Liver (tissue), 10 donors: ENCODE measurements at places on chromosomes 3 and 15.

DNA sequence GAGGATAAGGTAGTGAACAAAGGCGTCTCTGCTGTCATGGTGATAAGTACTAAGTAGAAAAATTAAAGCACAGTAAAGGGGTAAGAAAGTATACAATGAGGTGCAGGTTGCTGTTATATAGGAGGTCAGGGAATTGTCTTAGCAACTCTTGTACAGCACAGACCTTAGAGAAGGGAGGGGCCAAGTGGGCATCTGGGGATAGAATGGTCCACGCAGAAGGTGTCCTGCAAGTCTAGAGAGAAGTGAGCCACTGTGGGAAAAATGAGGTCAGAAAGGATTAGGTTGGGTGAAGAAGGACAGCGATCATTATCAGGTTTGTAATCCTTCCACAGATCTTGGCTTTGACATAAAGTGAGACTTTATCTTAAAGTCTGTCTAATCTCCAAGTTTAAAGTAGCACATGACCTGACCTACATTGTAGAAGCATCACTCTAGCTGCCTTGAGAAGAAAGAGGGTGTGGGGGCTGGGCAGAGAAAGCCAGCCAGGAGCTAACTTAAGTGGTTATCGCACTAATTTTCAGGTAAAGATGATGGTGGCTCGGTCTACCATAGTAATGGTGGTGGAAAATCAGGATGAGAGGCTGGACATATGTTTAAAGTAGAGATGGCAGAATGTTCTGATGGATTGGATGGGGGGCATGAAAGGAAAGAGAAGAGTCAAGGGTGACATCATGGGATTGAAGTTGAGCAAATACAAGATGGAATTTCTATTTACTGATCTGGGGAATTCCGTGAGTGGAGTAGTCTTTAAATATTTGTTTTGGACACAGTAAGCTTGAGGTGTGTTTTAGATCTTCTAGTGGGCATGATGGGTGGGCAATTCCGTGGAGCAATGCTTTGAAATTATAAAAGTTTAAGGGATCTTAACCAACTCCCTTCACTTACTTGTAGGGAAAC is 919.2 kb downstream of the ROBO1 start:
- no peak for DNase-seq

GRCh38 chr15:29968099-29968894 is 114.5 kb upstream of the GOLGA8J start:
- DNase-seq = no peak

GRCh38 chr15:83999396-84000135 is 236.0 kb upstream of the GOLGA6L4 start:
- no peak for DNase-seq

DNA sequence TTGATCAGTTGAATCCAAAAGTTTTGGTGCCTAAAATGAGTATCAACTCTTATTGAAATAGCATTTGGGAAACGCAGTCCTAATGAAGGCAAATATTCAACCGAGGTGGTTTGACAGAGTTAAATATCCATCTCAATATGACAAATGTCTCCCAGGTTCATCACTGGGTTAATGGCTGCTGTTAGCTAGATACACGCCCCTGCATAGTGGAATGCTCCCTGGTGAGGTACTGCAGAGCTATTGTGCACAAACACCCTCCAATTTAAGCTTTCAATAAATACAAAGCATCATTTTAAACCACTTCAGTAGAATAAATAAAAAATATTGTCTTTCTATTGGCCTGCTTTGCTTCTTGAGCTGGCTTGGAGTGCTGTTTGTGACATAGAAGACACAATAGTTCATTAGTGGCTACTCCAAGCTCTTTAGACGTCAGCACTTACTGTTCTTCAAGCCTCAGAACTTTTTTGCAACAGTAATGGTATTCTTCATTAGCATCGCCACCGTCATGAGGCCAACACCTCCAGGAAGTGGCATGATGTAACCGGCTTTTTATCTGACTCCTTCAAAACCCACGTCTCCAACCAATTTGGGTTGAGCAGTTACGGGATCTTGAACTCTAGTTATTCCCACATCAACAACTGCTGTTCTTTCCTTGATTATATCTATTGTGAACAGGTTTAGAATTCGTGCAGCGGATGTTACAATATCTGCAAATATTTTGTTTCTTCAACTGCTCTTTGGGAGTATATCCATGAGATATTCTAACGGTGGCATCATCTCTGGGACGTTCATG is 1159.6 kb upstream of the EPHA6 start:
- DNase-seq = no peak

GRCh38 chr15:98902931-98903330 is 104.7 kb downstream of the PGPEP1L start:
- no peak for DNase-seq

DNA sequence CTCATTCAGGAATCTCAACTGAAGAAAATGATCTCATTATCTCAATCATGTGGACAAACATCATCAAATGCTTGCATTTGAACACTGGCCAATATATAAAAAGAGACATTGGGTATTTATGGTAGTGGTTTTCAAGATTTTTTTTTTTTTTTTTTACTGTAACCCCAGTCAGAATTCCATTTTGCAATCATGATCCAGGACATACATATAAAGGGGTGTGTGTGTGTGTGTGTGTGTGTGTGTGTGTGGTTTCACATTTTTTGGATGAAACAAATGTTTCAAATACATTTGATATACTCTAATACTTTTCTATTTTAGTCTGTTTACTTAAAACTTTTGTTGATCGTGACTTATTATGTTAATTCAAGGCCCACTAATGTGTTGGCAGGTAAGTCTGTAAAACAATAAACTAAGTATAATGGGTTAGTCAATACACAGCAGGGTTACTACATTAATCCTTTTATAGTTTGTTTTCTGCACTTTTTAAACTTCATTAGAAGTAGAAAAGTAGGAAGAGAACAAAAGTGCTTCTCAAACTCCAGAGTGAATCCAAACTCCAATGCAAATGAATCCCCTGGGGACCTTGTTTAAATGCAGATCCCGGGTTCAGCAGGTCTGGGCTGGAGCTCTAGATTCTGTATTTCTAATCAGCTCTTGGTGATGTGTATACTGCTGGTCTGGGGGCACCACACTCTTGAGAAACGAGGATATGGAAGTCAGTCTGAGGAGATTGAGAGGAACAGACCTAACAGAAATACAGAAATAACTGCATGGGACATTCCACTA is 17.6 kb downstream of the THRB start:
- no peak for DNase-seq

- DNase-seq = no peak
These were observed 20.1 kb upstream of the GOLGA6L2 start for GRCh38 chr15:23467110-23467600.

- no peak for DNase-seq
These were observed 291.6 kb downstream of the ADAMTS17 start for GRCh38 chr15:100049936-100050876.
